ENCODE measurements at places on chromosomes 16 and 17. TPM values are rescaled to one million over a fixed set of nuclear protein-coding genes. Genes with fewer than 3 reads are reported as not detected.

GRCh38 chr17:37438141-37438540 lies 31.5 kb downstream of the TADA2A start:
- no peaks in the 10 kb centered on the region for H3K4me1 ChIP-seq
- H3K4me3 ChIP-seq, result no peak overlapping the region
- H3K27me3 ChIP-seq, result no peaks in the 10 kb centered on the region
- DNase-seq, result no peak
- peaks cover 11% of the 10 kb centered on the region for H3K36me3 ChIP-seq
- H3K27ac ChIP-seq, result no peak overlapping the region

GRCh38 chr17:80009391-80010282 lies 26.0 kb downstream of the TBC1D16 start:
- H3K36me3 ChIP-seq, result peaks cover 5% of the 10 kb centered on the region
- no peak for DNase-seq
- H3K4me3 ChIP-seq, result no peak overlapping the region
- H3K4me1 ChIP-seq, result no peaks in the 10 kb centered on the region

- peak overlapping the region; percentile 49 for H3K27ac ChIP-seq
- DNase-seq, result peak; percentile 2
- peaks cover 3% of the 10 kb centered on the region for H3K36me3 ChIP-seq
- H3K27me3 ChIP-seq, result no peaks in the 10 kb centered on the region
- peaks cover 20% of the 10 kb centered on the region for H3K4me1 ChIP-seq
These were observed 31.0 kb upstream of the SLC5A10 start for GRCh38 chr17:18920911-18921441.

GRCh38 chr16:9327253-9327652 lies 235.8 kb downstream of the HAPSTR1 start:
- DNase-seq, result no peak
- H3K27ac ChIP-seq, result no peak overlapping the region
- no peak overlapping the region for H3K4me3 ChIP-seq
- no peaks in the 10 kb centered on the region for H3K27me3 ChIP-seq
- H3K4me1 ChIP-seq, result no peaks in the 10 kb centered on the region

- no peaks in the 10 kb centered on the region for H3K36me3 ChIP-seq
- no peak for DNase-seq
- no peak overlapping the region for H3K27ac ChIP-seq
- H3K4me1 ChIP-seq, result no peaks in the 10 kb centered on the region
- no peaks in the 10 kb centered on the region for H3K27me3 ChIP-seq
- no peak overlapping the region for H3K4me3 ChIP-seq
These were observed 72.4 kb downstream of the NOG start for GRCh38 chr17:56665864-56666263.

- no peaks in the 10 kb centered on the region for H3K36me3 ChIP-seq
- H3K4me3 ChIP-seq, result no peak overlapping the region
- H3K27me3 ChIP-seq, result no peaks in the 10 kb centered on the region
These were observed 79.6 kb upstream of the TOB1 start for GRCh38 chr17:50945779-50946222.

METTL2A gene
- polyA plus RNA-seq, result 30.8 TPM

FOXJ1 gene
- polyA plus RNA-seq, result 0.18 TPM

CSH1 gene
- polyA plus RNA-seq, result not detected

FADS6 gene
- polyA plus RNA-seq, result 0.76 TPM

Measured in cardiac muscle cell (in vitro differentiated cells and primary cell).